GM12864 (cell line): ENCODE measurements at places on chromosomes 5 and 9.

DNA sequence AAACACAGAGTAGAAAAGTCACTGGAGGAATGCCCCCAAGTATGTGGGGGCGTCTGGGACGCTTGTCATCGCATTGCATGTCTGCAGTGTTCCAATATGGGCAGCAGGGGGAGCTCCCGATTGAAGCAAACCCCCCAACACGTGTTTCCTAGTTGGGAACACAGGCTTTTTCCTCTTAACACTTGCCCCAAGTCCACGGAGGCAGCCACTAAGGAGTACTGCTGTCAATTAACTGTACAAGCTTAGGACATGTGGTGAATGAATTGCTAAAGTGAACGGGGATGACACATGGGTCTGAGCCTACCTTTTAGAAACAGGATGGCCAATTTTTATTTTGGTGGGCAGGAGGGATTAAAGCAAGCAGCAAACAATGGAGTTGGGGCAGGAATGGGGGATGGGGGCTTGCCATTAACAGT is 2.2 kb downstream of the GABRB2 start:
- DNase-seq, result no peak

DNA sequence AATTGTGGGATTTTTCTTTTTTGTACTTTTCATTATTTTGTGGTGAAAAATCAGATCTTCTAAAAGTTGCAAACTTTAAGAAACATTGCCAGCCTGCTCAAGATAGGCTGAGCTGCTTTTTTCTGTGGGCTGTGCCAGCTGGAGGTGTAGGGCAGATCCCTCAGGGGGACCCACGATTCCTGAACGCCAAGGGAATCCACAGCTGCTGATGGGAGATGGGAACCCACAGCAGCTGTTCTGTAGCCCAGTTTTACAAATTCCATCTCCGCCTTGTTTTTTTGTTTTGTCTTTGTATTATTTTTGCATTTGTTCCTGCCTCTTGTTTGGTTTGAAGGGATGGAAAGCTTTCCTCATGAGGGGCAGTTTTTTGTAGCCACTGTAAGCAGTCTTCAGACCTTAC is 91.0 kb downstream of the WWC1 start:
- no peak for DNase-seq

DNA sequence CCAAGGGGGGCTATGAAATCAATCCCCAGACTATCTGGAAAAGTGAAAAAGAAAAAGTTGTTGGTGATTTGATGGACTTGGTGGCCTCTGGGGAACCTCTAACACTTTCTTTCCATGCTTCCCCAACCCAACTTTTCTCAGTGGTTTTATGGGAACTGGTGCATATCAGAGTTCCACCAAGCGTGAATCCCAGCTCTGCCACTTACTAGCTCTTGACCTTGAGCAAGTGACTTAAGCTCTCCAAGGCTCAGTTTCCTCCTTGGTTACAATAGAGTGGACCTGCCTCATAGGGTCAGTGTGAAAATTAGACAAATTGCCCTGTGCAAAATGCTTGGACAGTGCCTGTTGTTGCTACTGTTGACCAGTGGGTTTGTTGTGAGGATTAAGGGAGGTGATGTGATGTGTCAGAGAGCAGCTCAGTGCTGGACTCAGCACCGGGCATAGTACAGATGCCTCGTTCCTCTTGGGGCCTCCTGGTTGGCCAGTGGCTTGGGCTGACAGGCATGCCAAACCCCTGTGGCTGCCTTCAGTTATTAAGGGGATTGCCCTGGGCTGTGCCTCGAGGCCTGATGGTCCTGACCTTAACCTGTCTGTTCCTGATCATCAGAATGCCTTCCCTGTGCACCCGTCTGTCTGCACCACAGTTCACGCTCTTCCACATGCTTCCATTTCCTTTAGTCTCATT is 49.3 kb downstream of the COL15A1 start:
- DNase-seq, result no peak

DNA sequence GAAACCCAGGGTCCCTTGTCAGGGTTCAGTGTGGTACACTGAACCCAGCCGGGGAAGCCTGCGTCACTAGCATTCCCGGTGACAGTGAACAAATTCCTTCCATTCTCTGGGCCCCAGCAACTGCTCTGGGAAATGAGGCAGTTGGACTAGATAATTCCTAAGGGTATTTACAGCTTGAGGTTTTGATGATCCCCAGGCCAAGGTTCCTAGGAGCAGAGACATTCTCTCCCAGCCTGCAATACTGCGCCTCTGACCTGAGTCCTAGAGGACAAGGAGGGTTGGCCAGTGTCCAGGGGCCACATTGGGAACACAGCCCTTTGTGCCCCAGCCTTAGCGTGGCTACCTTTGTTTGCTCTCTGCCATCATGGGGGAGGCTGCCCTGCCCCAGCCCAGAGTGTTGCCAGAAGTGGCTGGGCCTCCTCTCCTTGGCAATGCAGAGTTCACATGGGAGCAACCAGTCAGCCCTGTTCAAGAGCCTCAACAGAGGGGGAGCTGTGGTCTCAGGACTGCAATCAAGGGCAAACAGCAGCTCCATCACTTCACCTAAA is 178.2 kb downstream of the SEC61B start:
- no peak for DNase-seq

- DNase-seq, result no peak
These were observed 199.1 kb downstream of the HINT1 start for GRCh38 chr5:130965920-130966319.

DNA sequence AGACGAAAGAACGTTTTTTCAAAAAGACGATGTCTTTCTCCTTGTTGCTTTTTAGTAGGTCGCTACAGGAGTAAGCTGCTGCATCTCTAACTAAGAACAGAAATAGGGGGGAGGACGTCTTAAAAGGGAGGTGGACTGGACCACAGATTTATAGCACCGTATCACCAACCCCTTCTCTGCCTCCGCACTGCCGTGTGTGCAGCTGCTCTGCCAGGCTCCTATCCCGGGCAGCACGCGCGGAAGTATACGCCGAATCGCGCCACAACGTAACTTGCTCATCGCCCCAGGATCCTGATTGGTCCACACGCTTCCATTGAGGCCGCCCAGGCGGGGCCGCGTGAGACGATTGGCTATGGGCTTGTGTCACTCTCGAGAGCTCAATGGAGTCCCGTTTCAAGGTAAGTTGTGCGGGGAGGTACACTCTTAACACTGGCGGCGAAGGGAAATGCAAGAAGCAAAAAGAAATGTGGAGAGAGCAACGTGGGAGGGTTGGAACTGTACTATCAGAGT is at the start of gene ELAVL2:
Gene ELAVL2, minus strand, starts transcription at position 121 of the 510 bp plus-strand sequence. CDS start 64,006 bp downstream, outside the sequence.
- no peak for DNase-seq

- DNase-seq, result no peak
These were observed at the start of gene LMX1B for GRCh38 chr9:126613651-126614050. Gene LMX1B, plus strand, starts transcription at chr9:126613928. Its CDS starts 522 bp downstream, at chr9:126614450.

DNA sequence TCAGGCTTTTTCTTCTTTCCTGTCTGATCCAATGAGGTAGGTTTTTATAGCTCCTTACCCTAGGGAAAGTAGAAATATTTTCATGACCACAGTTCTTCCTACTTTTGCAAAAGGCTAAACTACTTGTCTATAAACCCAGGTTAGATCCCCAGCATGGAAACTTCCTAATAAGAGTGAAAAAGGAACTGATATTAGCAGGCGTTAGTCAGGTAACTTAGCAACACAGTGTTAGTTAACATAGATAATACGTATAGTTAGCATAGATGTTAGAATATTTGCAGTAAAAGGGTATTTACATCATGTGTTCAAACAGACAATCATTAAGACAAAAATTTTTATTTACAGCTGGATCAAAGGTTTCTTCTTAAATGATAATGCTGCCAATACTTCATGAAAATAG is 162.9 kb upstream of the DAB2 start:
- DNase-seq, result no peak

DNA sequence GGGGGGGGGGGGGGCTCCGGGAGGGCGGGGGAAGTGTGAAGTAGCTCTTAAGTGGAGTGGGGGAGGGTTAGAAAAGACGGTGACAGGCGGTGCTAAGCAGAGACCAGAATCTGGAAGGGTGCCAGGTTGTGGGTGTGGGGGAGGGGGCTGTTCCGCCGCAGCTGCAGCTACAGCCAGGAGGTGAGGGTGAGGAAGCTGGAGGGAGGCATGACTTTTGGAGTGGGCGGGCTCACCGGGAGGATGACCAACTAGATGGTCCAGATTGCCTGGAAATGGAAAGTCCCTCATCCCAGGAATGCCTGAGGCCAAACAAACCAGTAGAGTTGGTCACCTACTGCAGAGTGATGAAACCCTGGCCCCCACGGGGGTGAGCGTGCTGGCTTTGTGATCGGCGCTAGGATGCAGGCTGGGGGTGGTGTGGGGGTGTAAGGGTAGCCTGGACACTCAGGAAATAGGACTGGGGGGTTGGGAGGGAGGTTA is 158.1 kb upstream of the SHB start:
- DNase-seq, result peak; percentile 15

- no peak for DNase-seq
These were observed 67.5 kb downstream of the NREP start for GRCh38 chr5:111689357-111689935.

DNA sequence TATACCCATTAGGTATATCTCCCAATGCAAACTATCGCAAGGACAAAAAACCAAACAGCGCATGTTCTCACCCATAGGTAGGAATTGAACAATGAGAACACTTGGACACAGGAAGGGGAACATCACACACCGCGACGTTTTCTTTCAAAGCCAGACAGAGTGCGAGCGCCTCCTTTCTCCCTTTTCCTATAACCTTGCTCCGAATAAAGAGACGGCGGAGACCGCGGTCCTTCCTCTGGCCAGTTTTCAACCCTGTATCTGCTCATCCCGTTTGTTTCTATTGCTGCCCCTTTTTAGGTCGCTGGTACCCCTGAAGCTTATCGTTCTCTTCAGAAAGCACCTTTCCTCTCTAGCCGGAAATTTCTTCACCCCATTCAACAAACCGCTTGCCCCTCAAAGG is 1.3 kb downstream of the LVRN start:
- DNase-seq, result no peak

- DNase-seq, result no peak
These were observed 182.2 kb downstream of the MAPKAP1 start for GRCh38 chr9:125524583-125525355.

GRCh38 chr9:7315746-7316145 is 483.8 kb downstream of the DMAC1 start:
- no peak for DNase-seq

DNA sequence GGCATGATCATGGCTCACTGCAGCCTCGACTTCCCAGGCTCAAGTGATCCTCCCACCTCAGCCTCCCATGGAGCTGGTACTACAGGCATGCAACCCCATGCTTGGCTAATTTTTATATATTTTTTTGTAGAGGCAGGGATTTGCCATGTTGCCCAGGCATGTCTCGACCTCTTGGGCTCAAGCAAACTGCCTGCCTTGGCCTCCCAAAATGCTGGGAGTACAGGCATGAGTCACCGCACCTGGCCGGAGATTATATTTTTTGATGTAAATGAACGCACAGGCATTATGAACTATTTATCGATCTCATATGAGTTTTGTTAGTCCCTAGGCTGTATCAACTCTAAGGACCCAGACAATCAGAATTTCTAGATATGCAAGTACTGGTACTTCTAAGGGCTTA is 25.5 kb upstream of the CEP120 start:
- DNase-seq, result no peak

DNA sequence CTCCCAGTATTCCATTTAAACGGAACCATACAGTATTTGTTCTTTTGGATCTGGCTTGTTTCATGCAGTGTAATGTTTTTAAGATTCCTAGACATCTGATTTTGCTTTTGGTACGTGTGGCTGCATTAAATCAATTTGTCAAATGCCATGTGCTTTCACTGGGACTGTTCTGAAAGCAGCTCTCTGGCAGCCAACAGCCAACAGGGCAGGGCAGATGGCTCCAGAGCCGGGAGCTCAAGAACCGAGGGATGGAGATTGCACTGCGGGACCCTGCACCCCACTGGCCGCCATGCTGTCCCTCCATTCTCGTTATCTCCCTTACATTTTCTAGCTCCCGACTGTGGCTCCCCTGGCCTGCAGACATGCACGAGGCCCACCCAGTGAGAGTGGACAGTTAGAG is 33.4 kb upstream of the AIF1L start:
- no peak for DNase-seq

GRCh38 chr5:13648822-13649221 is 295.7 kb downstream of the DNAH5 start:
- no peak for DNase-seq

DNA sequence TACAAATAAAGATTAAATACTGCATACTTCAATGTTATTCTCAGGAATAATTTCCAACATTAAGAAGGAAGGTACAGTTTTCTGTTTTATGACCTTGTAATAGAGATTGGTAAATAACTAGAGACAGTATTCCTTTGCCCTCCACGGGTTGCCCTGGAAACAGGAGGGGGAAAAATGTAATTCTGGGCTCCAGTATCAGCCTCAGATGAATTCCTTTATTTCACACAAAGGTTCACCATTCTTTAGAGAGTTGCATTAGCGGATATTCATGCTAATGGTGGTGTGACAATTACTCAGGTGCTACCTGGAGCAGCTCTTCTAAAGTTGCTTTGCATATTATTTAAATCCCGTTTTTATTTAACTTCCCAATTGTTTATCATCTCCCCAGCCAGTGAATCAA is 42.6 kb downstream of the CETN3 start:
- DNase-seq, result no peak

DNA sequence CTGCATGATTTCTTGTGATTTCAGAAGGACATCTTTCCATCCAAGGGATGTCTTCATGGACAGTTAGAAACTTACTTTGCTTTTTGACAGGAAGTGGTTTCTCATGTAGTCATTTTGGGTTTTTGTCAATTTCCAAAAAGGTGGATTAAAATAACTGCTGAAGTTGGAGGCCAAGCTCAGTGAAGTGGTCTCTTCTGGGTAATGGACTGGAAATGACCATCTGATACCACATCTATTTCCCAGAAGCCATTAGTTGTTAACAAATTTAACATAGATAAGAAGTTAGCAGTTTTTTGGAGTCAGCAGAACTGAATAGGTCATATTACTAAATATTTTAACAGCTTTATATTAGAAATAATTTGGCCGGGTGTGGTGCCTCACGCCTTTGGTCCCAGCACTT is 86.2 kb upstream of the MYO10 start:
- DNase-seq, result no peak

GRCh38 chr5:10289353-10289752 is 18.3 kb downstream of the CMBL start:
- no peak for DNase-seq

DNA sequence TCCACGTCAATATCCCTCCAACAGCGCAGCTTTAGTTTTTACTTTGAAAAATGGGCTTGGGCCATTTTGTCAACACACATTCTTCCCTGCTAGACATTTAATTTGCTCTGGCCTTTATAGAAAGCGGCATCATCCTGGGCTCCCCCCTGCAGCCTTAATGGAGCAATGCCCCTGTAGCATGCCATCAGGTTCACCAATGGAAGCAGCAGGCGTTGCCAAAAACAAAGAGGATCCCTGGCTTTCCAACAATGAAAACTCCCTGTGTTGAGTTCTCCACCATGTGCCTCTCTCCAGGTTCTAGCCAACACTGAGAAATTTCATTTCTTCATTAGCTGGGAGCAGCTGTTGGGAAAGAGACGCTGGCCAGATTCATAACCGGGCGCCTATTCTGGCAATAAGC is 139.5 kb downstream of the ZNF622 start:
- no peak for DNase-seq

GRCh38 chr5:132750471-132751230 is 3.4 kb downstream of the CCNI2 start:
- no peak for DNase-seq

GRCh38 chr5:147935032-147935431 is 28.7 kb upstream of the C5orf46 start:
- no peak for DNase-seq

GRCh38 chr9:96612966-96613589 is 6.6 kb downstream of the CDC14B start:
- no peak for DNase-seq

GRCh38 chr5:62596096-62596495 is 17.5 kb downstream of the LRRC70 start:
- no peak for DNase-seq
